IMR-90 (cell line): ENCODE measurements at places on chromosomes 7 and 10.

GRCh38 chr7:29748286-29749099 lies 57.8 kb upstream of the WIPF3 start:
- peak; percentile 45 for DNase-seq

DNA sequence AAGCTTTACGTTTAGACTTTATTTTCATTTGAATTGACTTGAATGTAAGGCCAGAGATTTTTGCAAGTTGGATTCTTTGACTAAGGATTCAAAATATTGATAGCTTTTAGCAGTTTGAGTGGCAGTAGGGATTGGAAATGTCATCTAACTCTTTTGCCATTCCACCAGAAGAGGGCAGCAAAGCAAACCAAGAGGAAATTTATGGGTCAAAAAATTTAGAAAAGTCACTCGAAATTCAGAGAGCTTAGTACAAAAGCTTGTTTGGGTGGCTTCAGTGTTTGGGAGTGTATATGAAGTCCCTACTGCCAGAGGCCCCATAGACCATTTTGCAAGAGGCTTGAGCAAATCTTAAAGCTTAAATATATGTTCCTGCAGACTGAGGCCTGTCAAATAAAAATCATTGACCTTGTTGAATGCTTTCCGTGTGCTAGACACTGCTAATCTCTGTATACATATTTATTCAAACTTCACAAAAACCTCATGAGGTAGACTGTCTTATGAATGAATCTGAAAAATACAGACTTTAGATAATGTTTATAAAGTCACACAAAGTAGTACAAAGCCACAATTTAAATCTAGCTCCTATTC lies 44.6 kb upstream of the RSBN1L start:
- DNase-seq: peak; percentile 47

GRCh38 chr7:41038211-41038610 lies 664.7 kb downstream of the INHBA start:
- no peak for DNase-seq

- no peak for DNase-seq
Measured at GRCh38 chr7:36021917-36022550, 131.0 kb upstream of the EEPD1 start.

- no peak for DNase-seq
Measured at GRCh38 chr10:17503795-17504194, 49.4 kb upstream of the ST8SIA6 start.

DNA sequence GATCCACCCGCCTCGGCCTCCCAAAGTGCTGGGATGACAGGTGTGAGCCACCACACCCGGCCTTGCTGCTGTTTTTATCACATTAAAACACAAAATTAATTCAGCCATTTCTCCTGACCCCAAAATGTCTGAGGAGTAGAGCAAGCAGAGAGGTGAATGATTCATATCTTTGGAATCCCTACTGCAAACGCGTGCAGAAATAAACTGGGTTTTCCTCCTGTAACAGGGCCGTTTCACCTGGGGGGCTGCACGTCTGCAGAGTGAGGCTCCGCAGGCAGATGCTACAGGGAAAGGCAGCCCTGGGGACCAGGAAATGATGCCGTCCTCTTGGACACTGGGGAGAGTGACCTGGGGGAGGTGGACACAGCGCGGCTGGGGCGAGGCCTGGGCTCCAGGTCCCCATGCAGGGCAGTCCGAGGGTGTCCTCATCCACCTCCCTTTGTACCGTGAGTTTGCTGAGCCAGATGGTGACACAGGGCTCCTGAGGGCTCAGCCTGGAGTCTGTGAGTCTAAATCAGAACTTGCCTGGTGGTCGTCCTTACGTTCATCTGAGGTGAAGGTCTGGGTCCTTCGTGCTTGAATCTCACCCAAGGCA lies 41.9 kb downstream of the PDGFA start:
- peak; percentile 15 for DNase-seq

DNA sequence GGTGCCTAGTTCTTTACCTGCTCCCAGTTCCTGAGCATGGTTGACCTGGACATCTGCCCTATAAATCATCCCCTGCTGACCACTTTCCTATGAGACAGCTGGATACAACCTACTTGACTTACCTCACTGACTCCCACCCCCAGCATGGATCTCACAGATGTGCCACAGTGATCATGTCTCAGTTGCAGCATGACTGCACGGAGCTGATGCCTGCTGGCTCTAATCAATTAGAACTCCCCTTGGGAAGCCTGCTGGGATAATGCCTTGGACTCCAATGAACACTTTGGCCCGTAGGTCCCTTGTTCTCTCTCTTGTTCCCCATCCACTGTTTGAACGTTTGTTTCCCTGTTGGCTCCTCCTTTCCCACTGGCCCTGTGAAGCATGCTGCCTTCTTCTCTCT lies 271.2 kb upstream of the IGFBP3 start:
- DNase-seq: peak; percentile 20
